Panc1 (cell line): ENCODE measurements at places on chromosomes 1 and 21. TPM values are rescaled to one million over a fixed set of nuclear protein-coding genes. Genes with fewer than 3 reads are reported as not detected.

The S100A7 gene
- not detected for total RNA-seq

The KPRP gene
- total RNA-seq = not detected

The FAM177B gene
- total RNA-seq = not detected

The EXOSC10 gene
- 93.1 TPM for total RNA-seq

The MAP10 gene
- total RNA-seq = 1.5 TPM

The AUNIP gene
- 12.2 TPM for total RNA-seq

The TSPAN2 gene
- not detected for total RNA-seq

The FTCD gene
- 0.21 TPM for total RNA-seq

The TTC24 gene
- total RNA-seq = not detected

The ADAMTS5 gene
- total RNA-seq = 0.05 TPM

The PPIH gene
- total RNA-seq = 78.5 TPM

The CLCNKB gene
- total RNA-seq = not detected

The FCRL6 gene
- not detected for total RNA-seq

The PIGR gene
- total RNA-seq = 1.4 TPM

The SPATA46 gene
- total RNA-seq = not detected

The TMOD4 gene
- 0.80 TPM for total RNA-seq

The PLPPR5 gene
- total RNA-seq = not detected

The CDA gene
- total RNA-seq = 0.62 TPM

The F5 gene
- 0.08 TPM for total RNA-seq

The DYNLT5 gene
- not detected for total RNA-seq

The PAX7 gene
- total RNA-seq = not detected
